Stimulated activated CD4-positive, alpha-beta T cell treated with anti-CD3 and anti-CD28 coated beads, TNF-alpha, amount 100 ng/mL, for 24 hours (primary cell): ENCODE measurements at places on chromosomes 7 and 10.

- no peak for DNase-seq
These were observed 71.0 kb upstream of the CHCHD3 start for GRCh38 chr7:133152875-133153274.

- DNase-seq: no peak
These were observed 7.2 kb upstream of the GRID1 start for GRCh38 chr10:86373828-86374227.

DNA sequence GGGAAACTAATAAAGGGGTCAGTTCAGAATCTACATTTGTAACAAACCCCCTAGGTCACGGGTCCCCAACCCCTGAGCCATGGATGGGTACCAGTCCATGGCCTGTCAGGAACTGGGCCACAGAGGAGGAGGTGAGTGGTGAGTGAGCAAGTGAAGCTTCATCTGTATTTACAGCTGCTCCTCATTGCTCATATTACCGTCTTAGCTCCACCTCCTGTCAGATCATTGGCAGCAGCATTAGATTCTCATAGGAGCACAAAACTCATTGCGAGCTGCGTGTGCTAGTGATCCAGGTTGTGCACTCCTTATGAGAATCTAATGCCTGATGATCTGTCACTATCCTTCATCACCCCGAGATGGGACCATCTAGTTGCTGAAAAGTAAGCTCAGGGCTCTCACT is 88.4 kb upstream of the MPP7 start:
- DNase-seq: no peak

DNA sequence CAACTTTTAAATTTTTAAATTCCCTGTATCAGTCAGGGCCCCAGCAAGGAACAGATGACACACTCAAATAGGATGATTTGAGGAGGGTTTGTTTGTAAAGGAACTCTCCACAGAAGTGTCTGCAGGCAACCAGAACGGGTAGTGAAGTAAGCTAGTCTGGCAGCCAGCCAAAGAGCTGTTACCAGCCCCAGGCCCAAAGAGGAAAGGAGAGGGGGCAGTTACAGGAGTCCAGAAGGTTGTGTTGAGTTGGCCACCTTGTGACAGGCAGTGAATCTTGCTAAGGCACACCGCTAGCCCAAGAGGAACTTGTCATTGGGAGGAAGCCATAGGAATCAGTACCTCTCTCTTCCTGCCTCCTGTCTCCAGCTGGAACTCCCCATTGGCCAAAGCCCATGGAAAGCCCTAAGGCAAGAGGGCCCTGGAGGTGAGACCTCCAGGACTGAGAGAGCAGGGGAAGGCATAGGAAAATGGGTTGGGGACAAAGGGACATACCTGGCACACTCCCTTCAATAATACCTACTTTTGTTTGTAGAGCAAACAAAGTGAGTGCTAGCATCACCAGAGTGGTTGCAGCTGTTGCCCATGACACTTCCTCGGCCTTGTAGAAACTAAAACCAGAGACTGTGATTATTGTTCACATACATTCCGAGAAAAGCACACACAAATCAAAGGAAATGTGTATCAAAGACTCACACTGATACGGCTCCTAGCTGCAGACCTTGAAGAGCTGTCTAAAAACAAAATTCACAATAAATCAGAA is 25.4 kb upstream of the GATAD1 start:
- no peak for DNase-seq

DNA sequence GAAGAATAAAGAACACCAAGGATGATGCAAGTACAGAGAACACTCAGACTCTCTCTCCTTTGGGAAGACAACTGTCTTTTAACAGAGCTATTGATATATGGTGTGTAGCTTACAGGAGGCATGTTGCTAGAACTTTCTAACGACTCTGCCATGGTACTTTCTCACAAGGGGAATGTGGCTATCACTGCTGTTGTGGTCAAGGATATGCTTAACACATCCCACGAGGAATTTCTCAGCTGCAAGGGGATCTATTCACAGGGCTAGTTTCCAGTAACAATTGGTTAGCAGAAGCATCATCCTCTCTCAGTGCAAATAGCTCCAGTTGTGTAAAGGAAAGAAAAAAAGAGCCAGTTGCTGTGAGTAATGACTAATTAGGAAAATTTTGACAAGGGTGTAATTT is 826.0 kb downstream of the SORCS1 start:
- no peak for DNase-seq

DNA sequence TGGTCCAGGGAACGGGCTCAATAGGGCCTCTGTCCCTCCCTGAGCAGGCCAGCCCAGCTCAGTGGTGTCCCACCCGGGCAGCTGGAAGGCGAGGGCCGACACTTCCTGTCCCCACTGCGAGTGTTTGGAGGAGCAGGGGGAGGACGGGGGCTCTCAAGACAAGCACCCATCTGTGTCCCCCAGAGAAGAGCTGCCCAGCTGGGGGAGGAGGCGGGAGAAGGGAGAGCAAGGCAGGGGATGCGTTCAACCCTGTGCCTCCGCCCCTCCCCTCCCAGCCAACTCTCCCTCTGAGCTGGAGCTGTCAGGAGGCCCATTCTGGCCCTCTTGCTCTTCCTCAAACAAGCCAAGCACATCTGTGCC is 35.7 kb downstream of the ZCCHC24 start:
- no peak for DNase-seq

DNA sequence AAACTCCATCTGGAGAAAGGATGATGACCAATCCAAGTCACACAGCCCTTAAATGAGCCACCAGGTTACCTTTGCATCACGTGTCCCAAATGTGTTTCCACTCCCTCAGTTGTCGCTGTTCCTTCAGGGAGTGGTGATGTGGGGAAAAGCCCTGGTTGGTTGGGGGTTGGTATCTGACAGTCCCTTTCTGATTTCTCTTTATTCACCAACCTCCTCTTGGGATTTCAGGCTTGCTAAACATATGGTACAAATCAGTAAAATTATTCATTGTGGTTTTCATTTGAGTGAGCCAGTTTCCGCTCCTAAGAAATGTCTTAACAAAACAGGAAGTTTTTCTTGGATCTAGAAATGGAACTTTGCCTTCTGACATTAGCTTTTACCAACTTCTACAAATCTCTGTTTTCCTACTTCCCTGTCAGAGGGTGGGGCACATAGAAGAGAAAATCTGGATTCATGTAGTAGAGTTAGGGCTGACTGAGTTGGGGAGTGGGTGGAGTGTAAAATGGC is 40.0 kb upstream of the KMT2E start:
- DNase-seq: no peak

GRCh38 chr10:99435986-99436638 is 5.7 kb upstream of the GOT1 start:
- DNase-seq: no peak

DNA sequence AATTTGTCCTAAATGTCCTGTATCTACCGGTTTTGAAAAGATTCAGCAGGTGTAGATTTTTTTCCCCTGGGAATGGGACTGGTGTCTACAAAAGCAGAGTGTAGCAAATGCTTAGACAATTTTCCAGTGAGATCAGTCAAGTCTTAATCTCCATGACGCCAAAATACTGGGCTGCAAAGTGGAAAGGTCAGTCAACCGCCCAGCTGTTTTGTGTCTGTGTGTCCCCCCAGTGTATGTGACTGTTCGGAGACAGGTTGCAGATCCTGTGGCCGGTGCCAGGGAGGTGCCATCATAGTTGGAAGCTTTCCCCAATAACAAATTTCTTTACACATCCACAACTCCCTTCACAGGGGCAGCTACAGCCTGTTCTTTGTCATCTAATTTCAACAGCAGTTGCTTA is 263.8 kb downstream of the ARHGAP12 start:
- no peak for DNase-seq

DNA sequence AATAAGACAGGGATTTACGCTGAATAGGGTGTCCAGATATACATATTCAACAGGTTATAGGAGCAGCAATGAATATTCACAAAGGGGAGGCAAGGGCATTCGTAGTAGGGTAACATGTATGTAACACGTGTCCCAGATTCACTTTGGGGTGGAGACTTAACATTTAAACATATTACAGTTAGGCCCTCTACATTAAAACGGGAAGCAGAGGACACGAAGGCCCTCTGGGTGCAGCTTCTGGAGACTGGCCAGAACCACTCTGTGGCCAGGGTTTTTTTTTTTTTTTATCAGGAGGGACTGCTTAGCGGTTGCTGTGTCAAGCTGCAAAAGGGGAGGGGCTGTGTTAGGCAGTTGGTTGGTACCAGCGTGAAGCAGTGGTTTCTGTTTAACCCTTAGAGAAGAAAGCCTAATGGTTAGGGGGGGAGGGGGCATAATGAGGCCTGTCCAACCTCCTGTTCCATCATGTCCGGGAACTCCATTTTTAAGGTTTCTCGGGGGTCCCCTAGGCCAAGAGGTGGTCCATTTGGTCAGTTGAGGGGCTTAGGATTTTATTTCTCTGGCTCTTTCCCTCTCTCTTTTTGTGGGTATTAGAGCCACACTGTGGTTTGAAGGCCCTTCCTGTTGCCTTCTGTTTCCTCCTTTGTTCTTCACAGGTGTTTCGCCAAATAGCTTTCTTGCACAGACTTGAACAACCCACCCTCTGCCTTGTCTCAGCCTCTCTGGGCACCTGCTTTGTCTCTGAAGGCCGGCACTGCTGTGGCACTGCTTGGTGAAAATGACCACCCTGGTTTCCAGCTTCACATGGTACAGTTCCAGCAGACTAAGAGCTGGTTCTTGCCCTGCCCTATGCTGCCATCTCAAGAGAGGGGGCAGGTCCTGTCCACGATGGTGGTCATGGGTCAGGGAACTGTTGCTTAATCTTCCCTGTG is 26.4 kb downstream of the PRF1 start:
- no peak for DNase-seq

DNA sequence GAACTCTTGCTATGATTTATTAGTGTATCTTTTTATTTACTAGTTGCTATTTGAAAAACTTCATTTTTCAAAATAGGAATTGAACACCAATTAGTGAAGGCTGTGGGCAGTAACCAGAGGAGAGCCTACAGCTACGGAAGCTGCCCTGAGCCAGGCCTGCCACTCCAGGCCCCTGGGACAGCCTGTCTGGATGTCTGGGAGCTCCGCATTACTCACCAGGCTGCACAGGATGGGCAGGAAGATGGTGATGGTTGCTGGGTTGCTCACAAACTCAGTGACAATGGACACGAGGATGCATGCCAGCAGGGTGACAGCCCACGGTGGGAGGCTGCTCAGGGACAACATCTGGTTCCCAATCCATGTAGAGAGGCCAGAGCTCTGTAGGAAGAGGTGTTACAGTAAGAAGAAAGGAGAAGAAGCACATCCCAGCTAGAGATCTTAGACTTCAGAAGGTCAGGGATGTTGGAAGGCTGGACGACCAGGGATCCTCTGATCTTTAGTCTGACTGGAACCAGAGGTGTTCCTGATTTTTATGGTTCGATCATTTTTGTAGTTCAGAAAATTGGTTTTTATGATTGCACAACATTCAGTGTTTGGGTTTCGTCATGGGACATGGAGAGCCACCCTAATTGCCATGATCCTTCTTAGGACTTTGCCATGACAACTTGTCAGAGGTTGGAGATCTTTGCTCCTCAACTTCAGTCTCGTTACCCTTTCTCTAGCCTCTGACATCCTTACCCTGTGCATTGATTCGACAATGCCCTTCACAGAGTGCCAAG is 23.2 kb downstream of the STMP1 start:
- DNase-seq: no peak

DNA sequence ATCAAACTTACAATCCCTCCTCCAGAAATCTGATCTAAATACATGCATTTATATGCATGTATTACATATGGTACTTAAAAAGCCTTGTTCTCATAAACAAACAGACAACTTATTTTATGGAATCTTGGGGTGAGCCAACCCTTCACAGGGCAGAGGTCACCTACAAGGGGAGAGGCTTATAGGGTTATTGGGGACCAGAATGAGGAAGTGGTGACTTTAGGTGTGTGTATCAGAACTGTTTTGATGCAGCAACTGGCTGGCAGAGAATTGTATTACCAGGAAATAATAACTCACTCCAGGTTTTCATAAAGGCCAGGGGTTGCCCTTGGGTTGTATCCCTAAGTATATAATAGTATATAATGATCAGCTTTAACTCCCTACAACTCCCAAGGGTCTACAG is 91.1 kb downstream of the SVIL start:
- DNase-seq: no peak

DNA sequence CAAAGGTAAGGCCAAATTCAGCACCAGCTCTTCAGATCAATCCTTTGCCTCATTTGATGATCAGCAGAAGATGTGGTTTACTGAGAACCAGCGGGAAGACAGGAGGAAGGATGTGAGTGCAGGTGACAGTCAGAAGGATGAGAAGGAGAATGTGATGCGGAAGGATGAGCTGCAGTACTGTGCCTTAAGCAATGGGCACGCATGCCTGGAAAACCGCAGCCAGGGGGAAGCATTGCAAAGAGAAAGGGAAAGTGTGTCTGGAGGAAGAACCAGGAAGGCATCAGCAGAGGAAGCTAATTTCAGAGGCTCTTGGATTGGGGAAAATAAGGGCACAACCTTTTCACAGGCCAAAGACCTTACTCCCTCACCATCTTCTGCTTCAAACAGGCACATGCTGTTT is 25.7 kb downstream of the C10orf71 start:
- DNase-seq: no peak

- DNase-seq: no peak
These were observed 43.9 kb downstream of the C10orf143 start for GRCh38 chr10:130066743-130067142.

DNA sequence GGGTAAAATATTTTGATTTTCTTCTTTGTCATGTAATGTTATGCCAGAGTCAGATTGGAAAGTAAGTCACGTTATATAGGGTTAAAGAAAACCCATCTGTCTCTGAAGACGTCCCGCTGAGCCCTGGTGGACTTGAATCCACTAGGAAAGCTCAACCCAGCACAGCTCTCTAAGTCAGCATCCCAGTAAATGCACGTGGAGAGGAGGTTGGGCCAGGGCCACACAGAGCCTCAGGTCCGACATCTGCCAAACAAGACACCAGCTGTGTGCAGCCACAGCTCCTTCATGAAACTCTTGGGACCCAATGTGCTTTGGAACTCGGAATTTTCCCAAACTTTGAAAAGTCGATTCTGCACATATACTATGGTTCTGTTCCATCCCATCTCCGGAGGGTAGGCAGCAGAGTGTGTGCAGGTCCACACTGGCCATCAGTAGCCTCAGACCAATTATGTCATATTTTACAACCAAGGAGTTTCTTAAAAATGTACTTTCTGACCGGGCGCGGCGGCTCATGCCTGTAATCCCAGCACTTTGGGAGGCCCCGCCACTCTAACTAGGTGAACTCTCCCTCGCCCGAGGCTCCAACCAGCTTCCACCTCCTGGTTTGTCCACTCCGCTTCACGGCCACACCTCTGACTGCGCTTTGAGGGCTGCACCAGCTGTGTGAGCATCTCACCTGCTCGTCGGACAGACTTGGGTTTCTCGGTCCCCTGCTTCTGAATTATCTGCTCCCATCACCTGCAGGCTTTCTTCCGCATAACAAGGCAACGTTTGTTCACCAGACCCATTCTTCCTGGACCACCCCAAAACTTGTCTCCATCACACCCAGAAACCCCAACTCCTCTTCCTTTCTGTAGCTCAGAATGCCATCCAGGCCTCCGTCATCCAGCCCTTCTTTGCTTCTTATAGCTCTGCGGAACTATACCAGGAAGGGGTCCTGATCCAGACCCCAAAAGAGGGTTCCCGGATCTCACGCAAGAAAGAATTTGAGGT is 29.7 kb upstream of the DNAJB6 start:
- DNase-seq: no peak

GRCh38 chr7:98133181-98133580 is 26.5 kb downstream of the LMTK2 start:
- DNase-seq: no peak
